ENCODE measurements at places on chromosomes 12 and 14.

- H3K4me1 ChIP-seq = no peaks in the 10 kb centered on the region
- H3K36me3 ChIP-seq = no peaks in the 10 kb centered on the region
- no peaks in the 10 kb centered on the region for H3K27me3 ChIP-seq
- no peak overlapping the region for H3K27ac ChIP-seq
Observed at GRCh38 chr12:82765971-82766705, 79.4 kb downstream of the TMTC2 start.

- no peak for DNase-seq
- no peak overlapping the region for H3K4me3 ChIP-seq
- H3K36me3 ChIP-seq = peaks cover 6% of the 10 kb centered on the region
- H3K4me1 ChIP-seq = no peaks in the 10 kb centered on the region
- H3K27ac ChIP-seq = no peak overlapping the region
Observed at GRCh38 chr12:56658921-56659320, 13.1 kb upstream of the ATP5F1B start.

GRCh38 chr12:53094394-53094787 is 3.1 kb upstream of the IGFBP6 start:
- H3K27me3 ChIP-seq = peaks cover 3% of the 10 kb centered on the region
- no peak overlapping the region for H3K27ac ChIP-seq

DNA sequence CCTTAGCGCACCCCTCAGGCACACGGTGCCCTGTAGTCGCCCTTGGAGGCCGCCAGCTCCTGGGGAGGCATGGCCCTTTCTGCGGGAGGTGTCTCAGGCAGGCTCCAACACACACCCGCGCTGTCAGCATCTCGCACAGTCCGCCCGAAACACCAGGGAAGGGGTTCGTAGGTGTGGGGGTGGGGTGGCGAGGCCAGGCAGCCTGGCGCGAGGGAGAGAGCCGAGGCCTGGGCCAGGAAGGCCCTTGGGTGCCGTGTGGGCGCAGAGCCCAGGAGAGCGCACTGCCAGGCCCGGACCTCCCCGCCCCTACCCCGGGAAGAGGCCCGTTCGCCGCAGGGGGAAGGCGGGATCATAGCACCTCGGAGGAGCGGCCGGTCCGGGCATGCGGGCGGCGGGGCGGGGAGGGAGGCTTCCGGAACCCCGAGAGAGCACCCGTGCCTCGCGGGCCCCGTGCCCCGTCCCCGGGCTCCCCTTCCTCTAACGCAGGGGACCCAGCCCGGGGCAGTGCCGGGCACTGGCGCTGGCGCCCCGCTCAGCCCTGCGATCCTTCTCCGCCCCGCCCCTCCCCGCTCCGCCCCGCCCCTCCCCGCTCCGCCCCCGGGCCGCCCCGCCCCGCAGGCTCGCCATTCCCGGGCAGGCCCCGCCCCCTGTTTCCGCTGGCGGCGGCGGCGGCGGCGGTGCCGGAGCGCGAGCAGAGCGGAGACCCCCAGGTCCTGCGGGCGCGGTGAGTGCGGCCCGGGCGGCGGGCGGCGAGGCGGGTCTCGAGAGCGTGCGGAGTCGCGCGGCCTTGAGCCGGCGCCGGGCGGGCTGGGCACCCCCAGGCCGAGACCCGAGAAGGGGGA is at the start of gene TSPAN9:
Gene TSPAN9, plus strand, starts transcription at position 650 of the 842 bp plus-strand sequence. CDS start 123,815 bp downstream, outside the sequence.
- H3K36me3 ChIP-seq = no peaks in the 10 kb centered on the region
- H3K27ac ChIP-seq = no peak within 1 kb of the TSS
- H3K4me1 ChIP-seq = peaks cover 14% of the 10 kb centered on the region
- H3K4me3 ChIP-seq = peak within 1 kb of the TSS; percentile 39

All from natural killer cell (primary cell).